Activated naive CD4-positive, alpha-beta T cell treated with anti-CD3 and anti-CD28 coated beads, Interleukin-2, amount 50 U/mL, for 72 hours (primary cell): ENCODE measurements at places on chromosomes 2 and 18.
A peak's percentile ranks its signal among the peaks of the same experiment; 100 is the strongest.

DNA sequence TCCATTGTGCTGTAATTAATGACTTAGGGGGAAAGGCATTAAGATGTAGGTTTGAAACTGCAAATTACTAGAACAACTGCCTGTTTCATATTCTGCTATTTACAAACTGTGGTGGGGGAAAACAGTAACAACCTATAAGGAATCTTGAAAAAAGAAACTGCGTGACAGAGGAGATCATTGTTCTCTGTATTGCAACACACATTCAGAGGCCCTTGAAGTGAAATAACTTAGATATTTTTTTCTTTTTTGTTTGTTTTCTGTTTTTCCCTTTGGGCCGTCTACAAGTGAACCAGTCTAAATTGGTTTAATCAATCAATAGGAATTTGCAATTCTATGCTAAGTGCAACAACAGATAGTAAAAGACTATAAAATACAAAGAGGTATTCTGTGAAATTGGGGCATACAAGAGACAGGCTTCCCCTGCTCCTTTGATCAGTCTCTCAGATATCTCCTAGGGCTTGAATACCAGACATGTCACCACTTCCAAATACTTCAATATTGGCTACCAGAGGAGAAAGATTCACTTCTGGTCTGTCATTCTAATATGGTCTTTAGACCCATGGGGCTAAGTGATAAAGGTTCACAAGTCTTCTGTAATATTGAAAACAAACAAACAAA, 2055.1 kb upstream of the CELF4 start:
- DNase-seq: no peak

- DNase-seq: no peak
These were observed 2.9 kb downstream of the LRATD1 start for GRCh38 chr2:14635391-14635871.

DNA sequence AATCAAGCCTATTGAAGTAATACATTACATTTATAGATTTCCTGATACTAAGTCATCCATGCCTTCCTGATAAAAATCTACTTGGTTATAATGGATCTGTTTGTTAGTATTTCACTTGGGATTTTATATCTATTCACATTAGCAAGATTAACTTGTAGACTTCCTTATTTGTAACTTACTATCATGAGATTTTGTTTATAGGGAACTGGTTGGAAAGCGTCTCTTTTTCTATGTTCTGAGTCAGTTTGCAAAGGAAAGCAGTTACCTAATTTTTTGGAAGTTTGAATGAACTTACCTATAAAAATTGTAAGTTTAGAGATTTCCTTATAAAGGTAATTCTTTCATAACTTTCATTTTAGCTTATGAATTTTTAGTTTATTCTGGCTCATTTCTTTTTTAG, 141.4 kb downstream of the SMAD7 start:
- no peak for DNase-seq

DNA sequence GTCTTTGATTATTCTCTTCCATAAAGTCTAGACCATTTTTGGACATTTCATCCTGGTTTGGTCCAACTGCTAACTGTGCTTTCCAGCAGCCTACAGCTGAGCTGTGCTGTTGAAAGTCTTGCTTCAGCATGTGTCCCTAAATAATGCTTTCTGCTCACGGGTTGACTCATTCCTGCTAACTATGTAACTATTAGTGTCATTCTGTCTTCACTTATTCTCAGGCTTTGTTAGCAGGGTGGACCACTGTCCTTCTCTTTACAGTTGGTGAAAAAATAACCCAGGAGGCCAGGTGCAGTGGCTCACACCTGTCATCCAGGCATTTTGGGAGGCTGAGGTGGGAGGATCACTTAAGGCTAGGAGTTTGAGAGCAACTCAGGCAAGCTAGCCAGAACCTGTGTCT, 8.9 kb downstream of the ADAM23 start:
- DNase-seq: no peak

DNA sequence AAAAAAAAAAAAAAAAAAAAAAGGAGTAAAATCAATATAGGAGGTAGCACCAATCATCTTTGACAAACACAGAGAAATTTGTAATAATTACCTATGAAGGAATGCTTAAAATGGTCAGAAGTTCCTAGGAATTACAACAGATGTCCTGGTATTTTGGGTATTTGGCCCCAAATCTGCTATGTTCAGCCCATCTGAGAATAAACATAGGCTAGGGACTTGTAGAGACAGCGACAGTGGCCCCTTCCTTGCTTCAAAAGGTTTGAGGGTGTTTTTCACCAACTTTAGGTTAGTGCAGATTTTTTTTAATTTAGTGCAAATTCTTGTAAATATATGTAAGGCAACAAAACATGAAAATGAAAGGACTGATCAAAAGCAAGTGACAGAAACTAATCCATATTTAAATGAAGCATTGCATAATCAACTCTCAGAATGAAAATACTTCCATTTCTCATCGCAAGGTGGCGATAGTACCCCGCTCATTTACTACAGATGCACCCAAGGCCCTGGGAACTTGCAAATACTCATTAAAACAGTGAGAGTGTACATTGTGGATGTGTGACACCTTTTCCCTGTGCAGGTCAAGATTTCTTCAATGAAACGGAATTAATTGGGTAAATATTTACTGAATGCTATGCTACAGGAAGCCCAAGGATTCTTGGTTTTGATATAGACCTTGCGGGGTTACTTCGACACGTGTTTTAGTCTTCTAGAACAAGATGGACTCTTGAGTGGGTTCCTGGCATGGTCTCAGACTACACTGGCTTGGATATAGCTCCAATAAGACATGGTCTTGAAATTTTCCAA, 44.6 kb downstream of the FAM124B start:
- peak; percentile 66 for DNase-seq
